ENCODE measurements at places on chromosomes 12 and 14.

GRCh38 chr14:97442363-97442762, 645.2 kb downstream of the VRK1 start:
- DNase-seq = no peak
- peaks cover 8% of the 10 kb centered on the region for H3K4me1 ChIP-seq
- H3K27me3 ChIP-seq = no peaks in the 10 kb centered on the region
- H3K36me3 ChIP-seq = no peaks in the 10 kb centered on the region

DNA sequence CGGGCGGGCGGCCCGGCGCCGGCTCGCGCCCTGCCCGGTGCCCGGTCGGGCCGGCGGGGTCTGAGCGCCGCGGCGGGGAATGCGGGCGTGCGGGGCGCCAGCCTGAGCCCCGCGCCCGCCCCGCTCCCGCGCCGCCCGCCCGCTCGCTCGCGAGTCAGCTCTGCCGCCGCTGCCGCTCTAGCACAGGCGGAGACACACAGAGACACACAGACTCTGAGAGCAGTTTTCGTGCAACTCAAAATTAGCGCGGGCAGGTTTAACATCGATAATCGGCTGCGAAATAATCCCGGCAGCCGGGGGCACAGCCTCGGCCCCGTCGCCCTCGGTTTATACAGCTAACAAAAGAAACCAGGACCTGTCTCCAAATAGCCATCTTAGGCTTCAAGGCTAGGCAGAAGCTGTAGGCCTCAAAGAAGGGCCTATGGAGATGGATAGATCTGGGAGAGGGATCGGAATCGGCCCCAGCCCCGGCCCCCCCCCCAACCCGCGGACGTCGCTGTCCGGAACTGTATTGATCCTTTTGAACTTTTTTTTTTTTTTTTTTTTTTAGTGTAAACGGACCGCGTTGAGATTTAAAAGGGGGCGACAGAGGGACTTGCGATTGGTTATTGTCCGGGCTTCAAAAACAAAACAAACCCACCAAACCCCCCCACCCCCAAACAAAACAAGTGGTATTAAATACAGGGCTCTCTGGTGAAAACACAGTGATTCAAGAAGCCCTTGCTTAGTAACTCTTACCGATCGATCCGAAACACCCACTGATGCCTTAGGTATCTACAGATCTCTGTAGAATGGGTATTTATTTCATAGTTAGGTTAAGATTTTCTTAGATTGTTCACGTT, 1.1 kb downstream of the ARID2 start:
- peak overlapping the region; percentile 93 for H3K4me3 ChIP-seq
- peak overlapping the region; percentile 98 for H3K27ac ChIP-seq
- peak; percentile 66 for DNase-seq

DNA sequence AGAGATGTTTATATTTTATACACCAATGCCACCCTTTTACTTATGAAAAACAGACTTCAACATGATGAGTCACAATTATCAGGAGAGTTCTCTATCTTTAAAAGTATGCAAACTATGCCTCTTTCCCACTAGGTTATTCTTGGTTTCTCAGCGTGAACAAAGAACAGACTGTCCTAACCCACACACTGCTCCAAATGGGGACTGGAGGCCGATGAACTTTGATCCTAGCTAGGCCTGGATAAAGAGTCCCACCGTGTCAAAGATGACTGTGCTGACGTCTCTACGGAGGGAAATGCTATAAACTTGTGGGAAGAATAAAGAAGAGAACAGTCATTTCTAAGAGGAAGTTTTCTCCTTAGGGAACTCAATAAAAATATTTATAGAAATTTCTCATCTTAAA, 160.1 kb downstream of the EPS8 start:
- H3K4me1 ChIP-seq = peaks cover 45% of the 10 kb centered on the region
- H3K27ac ChIP-seq = peak overlapping the region; percentile 8
- no peak overlapping the region for H3K4me3 ChIP-seq
- peaks cover 10% of the 10 kb centered on the region for H3K36me3 ChIP-seq

DNA sequence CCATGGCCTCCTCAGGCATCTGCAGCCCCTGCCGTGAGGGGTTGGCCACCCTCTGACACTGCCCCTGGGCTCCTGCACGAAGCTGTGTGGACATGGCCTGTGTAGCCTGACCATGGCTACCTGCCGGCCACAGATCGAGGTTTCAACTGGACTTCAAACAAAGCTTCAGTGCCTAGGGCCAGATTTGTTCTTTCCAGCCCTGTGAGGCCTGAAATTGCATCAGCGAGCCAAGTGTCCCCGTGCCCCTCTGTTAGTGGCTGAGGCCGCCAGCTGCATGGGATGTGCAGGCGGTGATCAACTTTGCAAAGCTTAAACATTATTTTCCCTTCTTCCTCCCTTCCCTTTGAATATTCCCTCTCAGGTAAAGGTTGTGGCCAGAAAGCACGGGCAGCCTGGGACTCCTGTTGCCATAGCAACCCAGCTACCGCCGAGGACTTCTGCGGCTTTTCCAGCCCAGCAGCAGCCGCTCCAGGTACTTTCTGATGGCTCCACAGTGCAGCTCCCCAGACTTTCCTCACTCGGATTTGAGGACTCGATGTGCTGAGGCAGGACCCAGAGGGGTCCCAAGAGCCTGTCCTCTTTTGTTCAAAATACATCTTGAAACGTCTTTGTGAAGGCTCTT, 35.8 kb downstream of the DDX51 start:
- no peak overlapping the region for H3K4me3 ChIP-seq
- peaks cover 7% of the 10 kb centered on the region for H3K4me1 ChIP-seq
- no peaks in the 10 kb centered on the region for H3K27me3 ChIP-seq
- DNase-seq = peak; percentile 15

DNA sequence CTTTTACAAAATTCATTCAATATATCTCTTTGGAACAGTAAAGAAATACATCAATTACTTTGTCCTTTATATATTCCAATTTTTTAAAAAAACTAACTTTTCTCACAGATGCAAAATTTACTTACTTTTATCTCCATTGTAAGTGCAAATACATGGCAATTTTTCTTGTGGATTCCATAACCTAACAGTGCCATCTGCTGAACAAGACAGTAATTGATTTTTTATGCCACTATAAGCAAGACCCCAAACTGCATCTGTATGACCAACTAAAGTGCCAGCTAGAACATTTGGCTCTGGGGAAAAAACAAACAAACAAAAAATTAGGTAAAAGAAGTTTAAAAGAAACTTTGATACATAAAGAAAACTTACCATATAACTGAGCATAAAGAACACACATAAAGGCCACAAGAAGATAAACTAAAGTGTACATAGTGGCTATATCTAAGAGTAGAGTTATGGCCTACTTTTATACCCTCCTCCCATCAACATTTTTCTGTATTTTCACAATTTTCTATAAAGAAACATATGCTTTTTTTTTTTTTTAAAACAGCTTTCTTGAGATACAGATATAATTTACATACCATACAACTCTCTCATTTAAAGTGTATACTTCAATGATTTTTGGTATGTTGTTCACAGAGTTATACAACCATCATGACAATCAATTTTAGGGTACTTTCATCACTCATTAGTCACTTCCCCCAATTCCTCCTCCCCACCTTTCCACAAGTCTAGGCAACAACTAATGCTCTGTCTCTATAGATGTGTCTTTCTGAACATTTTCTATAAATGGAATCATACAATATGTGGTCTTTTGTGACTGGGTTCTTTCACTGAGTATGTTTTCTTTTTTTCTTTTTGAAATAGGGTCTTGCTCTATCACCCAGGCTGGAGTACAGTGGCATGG, 32.6 kb downstream of the COCH start:
- H3K36me3 ChIP-seq = peaks cover 9% of the 10 kb centered on the region
- no peaks in the 10 kb centered on the region for H3K27me3 ChIP-seq
- no peak overlapping the region for H3K4me3 ChIP-seq
- no peaks in the 10 kb centered on the region for H3K4me1 ChIP-seq
- DNase-seq = peak; percentile 1

DNA sequence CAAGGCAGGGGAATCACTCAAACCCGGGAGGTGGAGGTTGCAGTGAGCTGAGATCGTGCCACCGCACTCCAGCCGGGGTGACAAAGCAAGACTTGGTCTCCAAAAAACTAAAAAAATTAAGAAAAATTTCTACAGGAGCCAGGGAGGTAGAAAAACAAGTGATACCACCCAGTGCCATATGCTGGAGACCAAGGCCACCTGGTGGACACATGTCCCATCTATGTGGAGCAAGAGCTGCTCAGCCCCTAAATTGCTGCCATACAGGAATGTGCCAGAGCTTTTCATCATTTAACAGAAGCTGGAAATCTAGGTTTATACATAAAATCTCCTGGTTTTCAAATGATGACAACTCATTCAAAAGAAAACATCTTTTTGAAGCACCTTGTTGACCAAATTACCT, 61.4 kb upstream of the ELK3 start:
- H3K4me3 ChIP-seq = no peak overlapping the region
- no peaks in the 10 kb centered on the region for H3K36me3 ChIP-seq
- DNase-seq = no peak
- no peak overlapping the region for H3K27ac ChIP-seq
- no peaks in the 10 kb centered on the region for H3K4me1 ChIP-seq
- no peaks in the 10 kb centered on the region for H3K27me3 ChIP-seq

DNA sequence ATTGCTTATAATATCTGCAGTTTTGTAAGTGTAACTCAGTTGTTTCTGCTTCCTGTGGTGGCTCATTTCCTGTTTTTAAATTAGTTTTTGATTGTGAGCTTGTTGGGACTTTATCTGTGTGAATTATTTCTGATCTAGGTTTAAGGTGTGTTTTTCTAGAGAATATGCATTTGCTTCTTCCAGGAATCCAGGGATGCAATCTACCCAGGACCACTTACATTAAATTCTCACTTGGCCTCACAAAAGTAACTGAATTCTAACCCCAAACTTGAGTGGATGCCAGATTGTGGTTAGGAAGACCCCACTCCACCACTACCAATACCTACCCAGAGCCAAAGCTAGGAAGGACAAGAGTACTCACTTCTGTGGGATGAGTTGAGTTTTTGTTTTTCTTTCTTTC, 11.9 kb downstream of the STYX start:
- H3K36me3 ChIP-seq = no peaks in the 10 kb centered on the region
- no peak overlapping the region for H3K4me3 ChIP-seq
- no peaks in the 10 kb centered on the region for H3K4me1 ChIP-seq
- no peak for DNase-seq
- H3K27ac ChIP-seq = no peak overlapping the region

DNA sequence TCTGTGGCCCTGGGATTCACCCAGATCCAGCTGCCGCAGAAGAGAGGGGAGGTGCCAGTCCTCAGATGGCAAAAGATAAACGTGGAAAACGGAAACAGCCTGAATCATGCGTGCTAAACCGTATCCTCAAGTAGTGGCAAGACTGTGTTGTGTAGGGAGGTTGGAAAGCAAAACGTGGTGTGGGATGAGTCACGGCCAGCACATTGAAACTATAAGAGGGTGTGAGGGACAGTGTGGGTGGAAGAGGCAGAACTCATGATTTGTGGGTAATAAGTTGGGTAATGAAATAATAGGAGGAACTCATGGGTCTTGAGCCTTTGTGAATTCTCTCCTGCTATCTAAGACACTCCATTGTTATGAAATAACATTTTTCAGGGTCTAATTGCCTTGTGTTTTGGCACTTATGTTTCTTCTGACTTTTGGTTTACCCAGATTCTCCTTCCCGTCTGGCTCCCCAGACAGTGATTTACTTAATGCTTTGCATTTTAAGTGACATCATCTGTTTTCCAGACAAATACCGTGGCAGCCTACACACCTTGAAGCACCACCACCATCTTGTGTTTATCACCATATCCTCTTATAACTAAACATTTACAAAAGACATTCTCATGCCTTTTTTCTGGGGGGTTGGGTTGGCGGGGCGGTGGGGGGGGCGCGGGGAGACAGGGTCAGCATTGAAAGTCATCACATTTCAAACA, 62.3 kb upstream of the PTCSC3 start:
- peaks cover 4% of the 10 kb centered on the region for H3K4me1 ChIP-seq
- no peak for DNase-seq
- H3K36me3 ChIP-seq = no peaks in the 10 kb centered on the region
- peaks cover 42% of the 10 kb centered on the region for H3K27me3 ChIP-seq

GRCh38 chr12:93379981-93380361, 2.2 kb downstream of the NUDT4 start:
- H3K27me3 ChIP-seq = no peaks in the 10 kb centered on the region
- H3K4me3 ChIP-seq = peak overlapping the region; percentile 65
- H3K27ac ChIP-seq = no peak overlapping the region
- H3K36me3 ChIP-seq = no peaks in the 10 kb centered on the region
- peaks cover 11% of the 10 kb centered on the region for H3K4me1 ChIP-seq

- no peaks in the 10 kb centered on the region for H3K36me3 ChIP-seq
- no peak overlapping the region for H3K27ac ChIP-seq
- H3K4me1 ChIP-seq = no peaks in the 10 kb centered on the region
- no peaks in the 10 kb centered on the region for H3K27me3 ChIP-seq
- no peak overlapping the region for H3K4me3 ChIP-seq
These were observed 85.4 kb upstream of the CRY1 start for GRCh38 chr12:107178776-107179175.

- peaks cover 2% of the 10 kb centered on the region for H3K27me3 ChIP-seq
- H3K4me3 ChIP-seq = no peak overlapping the region
- no peak overlapping the region for H3K27ac ChIP-seq
- H3K36me3 ChIP-seq = peaks cover 16% of the 10 kb centered on the region
These were observed 120.9 kb downstream of the TMEM132C start for GRCh38 chr12:128387811-128388422.

GRCh38 chr14:69014829-69015259, 35.7 kb upstream of the ACTN1 start:
- no peak overlapping the region for H3K27ac ChIP-seq
- no peaks in the 10 kb centered on the region for H3K36me3 ChIP-seq
- DNase-seq = no peak
- H3K27me3 ChIP-seq = no peaks in the 10 kb centered on the region
- H3K4me3 ChIP-seq = no peak overlapping the region

- no peak overlapping the region for H3K4me3 ChIP-seq
- no peak overlapping the region for H3K27ac ChIP-seq
- DNase-seq = no peak
- H3K27me3 ChIP-seq = no peaks in the 10 kb centered on the region
These were observed 3.7 kb upstream of the TMPRSS12 start for GRCh38 chr12:50839042-50839441.

DNA sequence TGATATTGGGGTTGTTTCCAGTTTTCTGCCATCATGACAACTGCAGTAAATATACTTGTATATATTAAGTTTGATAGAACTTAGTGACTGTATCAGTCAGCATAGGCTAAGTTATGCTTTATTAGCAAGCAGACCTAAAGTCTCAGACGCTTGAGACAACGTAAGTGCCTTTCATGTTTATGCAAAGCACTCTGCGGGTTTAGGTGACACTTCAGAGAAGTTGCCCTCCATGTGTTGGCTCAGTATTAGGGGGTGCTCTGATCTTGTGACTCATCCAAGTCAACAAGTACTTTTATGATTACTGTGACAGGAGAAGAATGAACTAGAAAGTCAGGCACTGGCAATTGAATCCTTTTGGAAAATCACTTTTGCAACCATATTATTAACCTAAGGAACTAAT, 13.3 kb upstream of the OTOGL start:
- no peak for DNase-seq
- no peak overlapping the region for H3K4me3 ChIP-seq
- H3K4me1 ChIP-seq = no peaks in the 10 kb centered on the region
- no peaks in the 10 kb centered on the region for H3K27me3 ChIP-seq
- no peaks in the 10 kb centered on the region for H3K36me3 ChIP-seq

Measured in neuronal stem cell (in vitro differentiated cells).